ENCODE measurements at places on chromosomes 12 and 14. TPM values are rescaled to one million over a fixed set of nuclear protein-coding genes. Genes with fewer than 3 reads are reported as not detected.

DNA sequence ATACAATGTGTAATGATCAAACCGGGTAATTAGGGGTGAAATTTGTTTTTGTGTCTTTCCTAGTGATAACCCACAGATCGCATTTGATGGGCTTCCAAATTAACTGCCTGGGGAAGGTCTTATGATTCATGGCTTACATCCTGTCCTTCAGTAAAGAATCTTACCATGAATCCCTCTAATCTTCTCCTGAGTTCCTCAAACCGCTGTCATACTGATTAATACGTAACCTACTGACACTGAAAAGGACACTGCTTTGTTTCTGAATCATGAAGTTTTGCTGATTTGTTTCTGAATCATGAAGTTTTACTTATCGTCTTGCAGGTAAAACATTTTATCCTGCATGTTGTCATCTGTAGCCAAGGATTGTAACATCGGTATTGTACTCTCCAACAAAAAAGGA lies 52.0 kb upstream of the CRY1 start:
- DNase-seq = no peak

Gene HOXC5
- 2.1 TPM for polyA plus RNA-seq

Gene TPH2
- polyA plus RNA-seq = not detected

Gene TAS2R43
- 0.50 TPM for polyA plus RNA-seq

Gene MIP
- polyA plus RNA-seq = not detected

Gene RAB5B
- 217 TPM for polyA plus RNA-seq

Gene CELA1
- not detected for polyA plus RNA-seq

Data from ovary (tissue), 10 donors.